ENCODE measurements at places on chromosomes 2 and 18.
A peak's percentile ranks its signal among the peaks of the same experiment; 100 is the strongest.

- DNase-seq = peak; percentile 4
These were observed 214.5 kb downstream of the TMEM182 start for GRCh38 chr2:102975996-102976975.

DNA sequence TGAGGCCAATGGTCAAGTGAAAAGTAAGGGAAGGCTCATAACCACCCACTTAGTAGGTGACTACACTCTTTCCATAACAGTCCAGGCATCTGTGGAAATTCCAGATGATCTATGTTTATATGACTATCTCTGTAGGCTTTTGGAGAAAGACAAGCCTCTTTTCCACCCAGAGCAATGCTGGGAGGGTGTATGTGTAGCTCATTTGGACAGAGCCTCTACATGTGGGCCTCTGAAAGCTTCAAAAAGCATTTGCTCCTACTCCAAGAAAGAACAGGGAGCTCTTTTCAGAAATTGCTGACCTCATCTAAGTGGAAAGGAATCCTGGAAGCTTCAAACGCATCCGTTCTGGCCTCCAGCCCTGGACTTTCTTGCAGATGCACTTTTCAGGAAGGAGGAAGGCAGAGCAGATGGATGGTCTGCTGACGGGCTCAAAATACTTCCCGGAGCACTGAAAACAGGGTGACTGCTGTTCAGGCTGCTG lies 308.7 kb downstream of the LRATD1 start:
- DNase-seq = no peak

GRCh38 chr2:21067125-21067524 lies 23.3 kb upstream of the APOB start:
- DNase-seq = no peak

- no peak for DNase-seq
These were observed 42.8 kb downstream of the METTL8 start for GRCh38 chr2:171390941-171391516.

- no peak for DNase-seq
These were observed 114.8 kb downstream of the RDH14 start for GRCh38 chr2:18445433-18446320.

Measured in hematopoietic multipotent progenitor cell treated with erythropoietin and hydrocortisone succinate and interleukin-3 and kit ligand, for 8 days (in vitro differentiated cells).